ENCODE measurements at places on chromosomes 4 and X.
A peak's percentile ranks its signal among the peaks of the same experiment; 100 is the strongest.

- no peak for DNase-seq
Observed at GRCh38 chr4:22897520-22898108, 204.9 kb downstream of the GBA3 start.

- DNase-seq: no peak
Observed at GRCh38 chr4:108868606-108869227, 105.9 kb upstream of the ETNPPL start.

DNA sequence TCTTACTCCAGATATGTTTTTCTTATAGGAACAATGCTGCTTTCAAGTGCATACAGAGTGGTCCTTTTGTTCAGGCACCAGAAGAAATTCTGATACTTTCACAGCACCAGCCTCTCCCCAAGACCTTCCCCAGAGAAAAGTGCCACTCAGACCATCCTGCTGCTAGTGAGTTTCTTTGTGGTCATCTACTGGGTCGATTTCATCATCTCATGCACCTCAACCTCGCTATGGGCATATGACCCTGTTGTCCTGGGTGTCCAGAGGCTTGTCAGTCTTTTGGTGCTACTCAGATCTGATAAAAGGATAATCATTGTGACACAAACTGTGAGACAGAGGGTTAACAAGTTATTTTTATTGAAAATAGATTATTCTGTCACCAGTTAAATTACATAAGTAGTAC, 39.5 kb downstream of the WDR13 start:
- DNase-seq: no peak

GRCh38 chr4:118898684-118899138, 10.1 kb downstream of the SYNPO2 start:
- no peak for DNase-seq

DNA sequence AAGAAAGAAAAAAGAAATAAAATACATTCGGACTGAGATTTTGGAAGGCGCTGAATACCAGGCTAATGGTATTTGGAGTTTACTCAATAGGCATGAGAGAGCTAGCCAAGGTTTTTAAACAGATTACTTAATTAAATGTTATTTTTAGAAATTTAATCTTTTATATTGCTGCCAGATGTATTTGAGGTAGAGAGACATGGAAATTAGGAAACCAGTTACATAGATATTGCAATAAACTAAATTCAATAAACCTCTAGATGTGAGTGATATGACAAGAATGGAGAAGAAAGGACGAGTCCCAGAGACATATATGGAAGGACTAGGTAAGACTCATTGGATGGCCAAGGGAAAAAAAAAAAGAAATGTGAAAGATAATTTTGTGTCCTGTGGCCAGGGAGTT, 38.5 kb upstream of the IL13RA1 start:
- no peak for DNase-seq

GRCh38 chr4:187814737-187815465, 180.7 kb upstream of the ZFP42 start:
- DNase-seq: no peak

DNA sequence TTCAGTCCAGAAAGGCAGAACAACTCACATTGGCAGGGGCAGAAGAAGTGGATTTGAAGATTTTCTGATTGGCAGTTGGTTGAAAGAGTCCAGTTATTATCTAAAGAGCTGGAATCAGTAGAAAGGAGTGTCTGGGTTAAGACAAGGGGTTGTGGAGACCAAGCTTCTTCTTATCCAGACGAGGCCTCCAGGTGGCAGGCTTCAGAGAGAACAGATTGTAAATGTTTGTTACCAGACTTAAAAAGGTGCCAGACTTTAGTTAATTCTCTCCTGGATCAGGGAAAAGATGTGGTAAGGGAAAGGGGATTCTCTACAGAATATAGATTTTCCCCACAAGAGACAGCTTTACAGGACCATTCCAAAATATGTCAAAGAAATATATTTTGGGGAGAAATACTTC, 36.7 kb upstream of the TLR3 start:
- no peak for DNase-seq

DNA sequence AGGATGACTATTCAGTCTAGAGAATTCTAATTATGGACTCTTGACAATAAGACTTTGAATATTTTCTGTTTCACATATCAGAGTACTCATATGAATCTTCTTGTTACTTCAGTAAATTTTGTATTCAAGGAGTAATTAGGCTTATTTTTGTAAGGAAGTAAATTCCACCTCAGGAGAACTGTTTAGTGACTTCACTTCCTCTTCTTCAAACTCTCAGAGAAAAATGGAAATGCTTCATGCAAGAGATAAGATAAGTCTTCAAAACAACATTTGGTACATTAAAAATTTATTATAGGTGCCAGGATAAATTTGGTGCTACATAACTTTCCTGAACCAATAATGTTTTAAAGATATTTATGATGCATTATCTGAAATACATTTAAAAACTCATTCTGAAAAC, 1421.9 kb downstream of the PCDH7 start:
- DNase-seq: no peak

DNA sequence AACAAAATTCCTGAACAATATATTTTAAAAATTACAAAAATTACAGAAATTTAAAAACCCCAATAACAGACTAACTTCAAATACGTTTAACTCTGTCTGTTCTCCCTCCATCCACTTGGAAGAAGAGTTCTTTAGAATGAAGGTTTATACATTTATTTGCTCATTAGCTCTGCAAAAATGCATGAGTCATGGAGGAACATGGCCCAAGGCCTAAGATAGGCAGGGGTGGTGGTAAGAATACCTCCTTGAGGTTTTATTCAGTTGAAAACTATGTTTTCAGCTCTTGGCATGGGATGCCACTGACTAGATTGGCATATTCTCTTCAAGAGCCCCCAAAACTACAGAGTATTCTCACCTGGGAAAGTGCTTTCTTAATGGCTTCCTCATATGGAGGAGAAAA, 8.8 kb upstream of the LRRC66 start:
- DNase-seq: no peak

- DNase-seq: no peak
Observed at GRCh38 chr4:157832596-157832995, 340.2 kb downstream of the GASK1B start.

- no peak for DNase-seq
Observed at GRCh38 chr4:94843216-94843615, 85.5 kb downstream of the BMPR1B start.

- no peak for DNase-seq
Observed at GRCh38 chrX:18491587-18492340, 66.4 kb downstream of the CDKL5 start.

DNA sequence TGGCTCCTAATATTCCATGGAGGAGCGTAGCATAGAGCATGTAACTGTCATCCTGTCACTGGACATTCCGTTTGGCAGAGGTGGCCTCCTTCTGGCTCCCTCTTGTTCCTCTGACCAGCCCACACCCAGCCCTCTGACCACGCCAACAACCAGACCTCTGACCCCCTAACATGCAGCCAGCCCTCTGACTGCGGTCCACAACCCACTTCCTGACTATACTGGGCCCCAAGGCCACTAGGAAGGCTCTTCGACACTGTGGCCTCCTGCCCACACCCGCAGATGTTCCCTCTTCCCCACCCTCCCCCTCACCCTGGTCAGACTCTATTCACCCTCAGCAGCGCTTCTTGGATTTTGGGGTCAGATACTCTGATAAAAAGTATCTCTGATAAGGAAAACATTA, 141.4 kb downstream of the EVC2 start:
- no peak for DNase-seq

GRCh38 chr4:15690020-15690809, 8.6 kb downstream of the FAM200B start:
- no peak for DNase-seq

DNA sequence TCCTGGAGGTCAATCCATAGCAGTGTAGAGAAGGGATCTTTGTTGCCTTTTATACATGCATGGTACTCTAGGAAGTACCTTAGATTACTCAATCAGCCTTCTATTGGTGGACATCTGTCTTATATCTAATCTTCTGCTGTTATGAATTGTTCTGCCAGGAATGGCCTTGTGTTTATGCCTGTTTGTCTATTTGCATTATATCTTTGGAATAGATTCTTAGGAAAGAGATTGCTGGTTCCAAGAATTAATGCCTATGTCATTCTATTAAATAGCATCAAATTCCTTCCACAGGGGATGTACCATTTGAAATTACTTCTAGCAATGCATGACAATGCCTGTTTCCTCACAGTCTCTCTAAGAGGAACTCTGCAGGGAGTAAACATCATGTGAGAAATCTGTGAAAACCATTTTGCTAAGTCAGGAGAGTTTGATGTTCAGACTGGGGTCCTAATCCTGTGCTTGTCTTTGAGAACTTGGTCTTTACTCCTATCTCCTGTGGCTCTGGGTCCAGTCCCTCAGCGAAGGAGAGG, 42.5 kb downstream of the BEX3 start:
- no peak for DNase-seq

GRCh38 chr4:163505374-163505773, 10.9 kb downstream of the TMA16 start:
- DNase-seq: no peak

GRCh38 chr4:98555798-98556445, 102.5 kb downstream of the TSPAN5 start:
- DNase-seq: no peak

DNA sequence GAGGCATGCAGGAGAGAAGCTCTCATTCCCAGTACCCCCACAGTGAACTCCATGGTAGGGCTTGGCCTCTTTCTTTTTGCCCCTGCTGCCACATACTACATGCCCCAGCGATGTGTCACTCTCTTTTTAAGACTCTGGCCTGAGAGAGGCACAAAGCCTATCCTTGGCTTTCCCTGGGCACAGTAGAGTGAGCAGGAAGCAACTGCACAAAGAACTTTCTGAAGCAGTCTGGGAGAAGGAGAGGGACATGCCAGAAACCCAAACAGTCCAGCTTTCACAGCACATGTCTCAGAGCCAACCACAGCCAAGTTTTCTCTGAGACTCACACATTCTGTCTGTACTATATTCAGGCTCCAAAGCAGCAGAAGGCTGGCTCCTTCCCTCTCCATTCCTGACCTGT, 7.9 kb upstream of the NALF2 start:
- no peak for DNase-seq

GRCh38 chr4:125529071-125529470, 214.3 kb downstream of the FAT4 start:
- DNase-seq: no peak

DNA sequence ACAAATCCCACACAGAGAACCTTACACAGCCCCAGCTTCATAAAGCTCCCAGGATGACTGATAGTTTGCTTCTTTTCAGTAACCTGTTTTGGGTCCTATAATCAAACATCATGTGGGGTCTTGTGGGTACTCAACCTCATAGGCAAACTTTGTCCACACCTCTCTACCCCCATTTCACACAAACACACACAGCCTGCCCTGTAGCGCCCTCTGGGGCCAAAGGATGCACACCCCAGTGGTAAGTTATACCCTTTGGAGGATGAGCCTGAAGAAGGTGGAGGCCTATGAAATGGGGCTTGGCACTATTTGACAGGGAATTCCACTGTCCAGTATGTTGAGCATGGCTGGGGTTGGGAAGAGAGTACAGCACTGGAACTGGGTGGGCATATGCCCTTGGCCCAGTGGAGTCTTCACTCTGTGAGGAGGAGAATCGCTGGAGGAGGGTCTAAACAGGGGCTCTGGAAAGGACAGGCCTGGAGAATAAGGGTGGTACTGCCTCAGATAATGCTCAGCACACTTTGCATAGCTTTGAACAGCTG, 30.5 kb upstream of the COL25A1 start:
- peak; percentile 1 for DNase-seq

DNA sequence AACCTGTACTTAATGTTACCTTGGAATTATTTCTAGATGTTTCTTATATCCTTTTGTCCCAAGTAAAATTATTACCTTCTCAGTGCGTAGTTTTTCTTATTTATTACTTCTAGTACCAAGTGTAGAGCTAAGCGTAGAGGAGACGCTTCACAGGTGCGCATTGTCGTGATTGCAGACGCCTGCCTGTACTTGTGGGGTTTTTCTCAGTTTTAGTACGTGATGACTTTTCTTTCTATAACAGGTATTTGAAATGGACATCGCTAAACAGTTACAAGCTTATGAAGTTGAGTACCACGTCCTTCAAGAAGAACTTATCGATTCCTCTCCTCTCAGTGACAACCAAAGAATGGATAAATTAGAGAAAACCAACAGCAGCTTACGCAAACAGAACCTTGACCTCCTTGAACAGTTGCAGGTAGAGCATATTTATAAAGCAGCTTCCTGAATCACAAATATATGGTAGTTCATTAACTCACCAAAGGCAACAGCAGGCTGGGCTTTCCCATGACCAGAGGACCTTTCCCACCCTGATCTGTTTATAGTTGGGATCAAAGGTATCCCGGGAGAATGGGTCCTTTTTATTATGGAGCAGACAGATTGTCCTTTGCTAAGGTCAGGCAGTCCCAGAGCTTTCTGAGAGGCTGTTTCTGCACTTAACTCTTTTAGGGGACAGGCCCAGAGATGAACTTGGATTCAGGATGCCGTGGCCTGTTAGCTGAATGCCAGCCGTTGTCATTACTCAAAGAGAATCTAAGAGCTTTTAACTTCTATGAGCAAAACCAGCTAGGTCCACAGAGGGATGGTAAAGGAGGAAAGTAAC, 172.9 kb downstream of the PTTG2 start:
- no peak for DNase-seq

- DNase-seq: no peak
Observed at GRCh38 chr4:182827954-182828353, 89.2 kb downstream of the DCTD start.

DNA sequence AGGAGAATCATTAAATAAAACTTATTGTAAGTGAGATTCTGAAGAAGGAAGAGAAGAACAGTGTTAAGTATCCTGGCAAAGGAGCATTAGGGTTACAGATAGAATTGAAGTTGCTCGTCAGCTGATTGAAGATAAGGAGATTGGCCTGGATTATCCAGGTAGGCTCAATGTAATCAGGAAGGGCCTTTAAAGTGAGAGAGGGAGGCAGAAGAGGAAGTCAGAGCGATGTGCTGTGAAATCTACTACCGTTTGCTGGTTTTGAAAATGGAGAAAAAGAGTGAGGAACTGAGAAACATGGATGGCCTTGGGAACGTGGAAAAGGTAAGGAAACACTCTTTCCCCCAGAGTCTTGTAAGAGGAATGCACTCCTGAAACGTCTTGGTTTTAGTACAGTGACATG, 245.7 kb downstream of the ANTXR2 start:
- DNase-seq: no peak

GRCh38 chr4:129929052-129929451, 833.1 kb downstream of the C4orf33 start:
- no peak for DNase-seq

Measured in stimulated activated CD4-positive, alpha-beta T cell treated with anti-CD3 and anti-CD28 coated beads, Interleukin-12 subunit alpha, Interleukin-12 subunit beta, amount 100 ng/mL, for 48 hours (primary cell).